Cardiac fibroblast (primary cell): ENCODE measurements at places on chromosomes 1 and 21.

- DNase-seq: peak; percentile 14
These were observed 2.3 kb upstream of the USH2A start for GRCh38 chr1:216425577-216425976.

- DNase-seq: no peak
These were observed 21.3 kb upstream of the S100A10 start for GRCh38 chr1:152014943-152015342.

DNA sequence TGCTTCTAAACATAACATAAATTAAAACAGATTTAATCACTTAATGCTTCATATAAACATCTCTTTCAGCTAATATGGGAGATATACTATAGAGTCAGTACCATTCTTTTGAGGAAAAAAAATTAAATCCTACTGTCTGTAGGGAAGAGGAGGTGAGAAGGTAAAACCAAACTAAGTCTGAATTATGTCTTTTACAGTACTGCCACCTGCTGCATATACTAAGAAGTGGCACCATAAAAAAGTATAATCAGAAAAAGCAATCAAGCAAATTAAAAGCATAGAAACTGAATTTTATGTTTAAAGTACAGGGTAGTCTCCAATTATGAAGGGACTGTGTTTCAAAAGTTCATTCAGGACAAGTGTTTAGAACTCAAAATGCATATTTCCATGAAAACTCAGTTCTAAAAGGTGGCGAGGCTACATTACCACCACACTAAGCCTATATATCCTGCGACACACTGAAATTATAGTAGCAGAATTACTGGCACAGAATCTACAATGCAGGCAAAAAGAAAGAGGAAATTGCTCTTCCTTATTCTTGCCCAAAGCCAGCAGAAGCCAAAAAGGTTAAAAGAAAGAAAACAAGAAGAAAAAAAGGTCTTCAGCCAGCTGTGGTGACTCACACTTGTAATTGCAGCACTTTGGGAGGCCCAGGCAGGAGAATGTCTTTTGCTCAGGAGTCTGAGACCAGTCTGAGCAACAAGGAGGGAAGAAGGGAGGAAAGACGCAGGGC lies 9.0 kb downstream of the NSL1 start:
- DNase-seq: peak; percentile 54

GRCh38 chr1:225766967-225767633 lies 10.5 kb upstream of the SRP9 start:
- DNase-seq: peak; percentile 91

GRCh38 chr1:38530957-38531356 lies 328.6 kb downstream of the RRAGC start:
- no peak for DNase-seq

- peak; percentile 61 for DNase-seq
These were observed 101.7 kb downstream of the RIPK4 start for GRCh38 chr21:41664881-41665765.

GRCh38 chr1:170267317-170267716 lies 121.6 kb downstream of the NTMT2 start:
- DNase-seq: peak; percentile 40

GRCh38 chr21:37528150-37528937 lies 161.8 kb downstream of the DYRK1A start:
- DNase-seq: no peak

DNA sequence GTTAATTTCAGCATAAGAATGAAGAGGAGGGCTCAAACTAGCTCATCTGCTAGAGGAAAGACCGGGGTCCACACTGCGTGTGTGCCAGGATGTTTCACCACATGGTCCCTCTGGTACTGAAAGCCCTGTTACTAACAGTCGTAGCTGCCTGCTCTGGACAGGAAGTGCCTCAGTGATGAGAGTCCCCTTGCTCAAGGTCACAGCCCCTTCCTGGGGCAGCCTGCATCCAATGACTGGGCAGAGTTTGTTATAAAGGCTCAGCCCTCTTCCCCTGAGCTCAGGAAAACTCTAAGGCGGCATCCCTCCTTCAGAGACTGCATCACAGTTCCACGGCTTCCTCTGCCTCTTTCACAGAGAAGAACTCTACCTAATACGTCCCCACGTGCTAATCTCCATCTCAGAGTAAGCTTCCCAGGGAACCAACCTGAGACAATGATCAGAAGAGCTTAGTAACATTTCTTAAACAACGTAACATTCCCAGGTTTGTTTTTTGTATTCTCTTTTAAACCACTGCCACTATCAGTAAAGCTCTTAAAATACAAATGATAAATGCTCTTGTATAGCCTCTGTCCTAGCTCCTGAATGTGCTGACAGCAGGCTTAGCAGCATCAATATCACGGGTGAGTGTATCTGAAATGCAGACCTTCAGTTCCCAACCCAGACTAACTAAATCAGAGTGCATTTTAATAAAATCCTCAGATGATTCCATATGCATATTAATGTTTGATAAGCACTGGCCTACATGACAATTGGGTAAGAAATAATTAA lies 38.0 kb upstream of the ATP1A1 start:
- peak; percentile 33 for DNase-seq

DNA sequence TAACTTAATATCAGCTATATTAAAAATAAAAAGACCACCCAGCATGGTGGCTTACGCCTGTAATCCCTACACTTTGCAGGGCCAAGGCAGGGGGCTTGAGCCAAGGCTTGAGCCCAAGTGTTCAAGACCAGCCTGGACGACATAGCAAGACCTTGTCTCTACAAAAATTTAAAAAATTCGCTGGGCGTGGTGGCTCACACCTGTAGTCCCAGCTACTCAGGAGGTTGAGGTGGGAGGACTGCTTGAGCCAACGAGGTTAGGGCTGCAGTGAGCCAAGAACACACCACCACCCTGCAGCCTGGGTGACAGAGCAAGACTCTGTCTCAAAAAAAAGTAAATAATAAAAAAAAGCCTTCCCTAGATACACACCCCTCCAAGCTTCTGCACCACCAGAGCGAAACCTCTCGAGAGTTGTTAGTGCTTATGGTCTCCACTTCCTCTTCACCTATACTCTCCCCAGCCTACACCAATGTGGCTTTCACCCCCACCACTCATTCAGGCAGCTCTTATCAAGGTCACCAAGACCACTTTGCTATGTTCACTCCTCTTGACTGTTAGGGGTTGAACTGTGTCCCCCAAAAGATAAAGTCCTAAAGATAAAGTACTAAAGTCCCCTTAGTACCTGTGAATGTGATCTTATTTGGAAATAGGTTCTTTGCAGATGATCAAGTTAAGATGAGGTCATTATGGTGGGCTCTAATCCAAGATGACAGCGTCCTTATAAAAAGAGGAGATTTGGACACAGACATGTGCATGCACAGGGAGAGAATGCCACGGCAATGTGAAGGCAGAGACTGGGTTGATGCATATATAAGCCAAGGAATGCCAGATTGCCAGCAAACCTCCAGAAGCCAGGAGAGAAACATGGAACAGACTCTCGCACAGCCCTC lies 6.8 kb upstream of the PPP1R15B start:
- peak; percentile 38 for DNase-seq

- peak; percentile 78 for DNase-seq
These were observed 90.0 kb downstream of the GLUL start for GRCh38 chr1:182301467-182302198.

DNA sequence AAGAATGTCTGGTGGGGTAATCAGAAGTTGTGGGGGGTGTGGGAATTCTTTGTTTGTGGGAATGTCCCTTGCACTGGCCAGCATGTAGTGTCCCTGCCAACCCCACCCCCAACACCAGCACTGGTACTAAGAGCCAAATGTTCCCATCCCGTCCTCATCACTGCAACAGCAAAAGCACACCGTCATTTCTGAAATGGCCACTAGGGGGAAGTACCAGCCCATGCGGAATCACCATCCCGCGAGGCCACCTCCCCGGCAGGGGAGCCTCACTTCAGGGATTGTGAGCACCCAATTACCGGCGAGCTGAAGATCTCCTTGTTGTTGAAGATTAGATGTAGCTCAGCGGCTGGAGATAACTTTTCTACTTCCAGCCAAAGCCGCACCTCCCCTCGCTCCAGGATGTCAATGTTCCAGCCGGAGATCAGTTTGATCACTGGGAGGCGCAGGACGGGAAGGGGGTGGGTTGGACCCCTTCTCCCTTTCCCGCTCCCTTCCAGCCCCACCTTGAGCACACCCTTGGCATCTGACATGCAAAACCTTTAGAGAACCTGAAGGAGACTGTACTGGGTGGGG lies 41.0 kb downstream of the MYOM3 start:
- DNase-seq: peak; percentile 82

- peak; percentile 90 for DNase-seq
These were observed 36.6 kb downstream of the CAPZB start for GRCh38 chr1:19448491-19449439.

DNA sequence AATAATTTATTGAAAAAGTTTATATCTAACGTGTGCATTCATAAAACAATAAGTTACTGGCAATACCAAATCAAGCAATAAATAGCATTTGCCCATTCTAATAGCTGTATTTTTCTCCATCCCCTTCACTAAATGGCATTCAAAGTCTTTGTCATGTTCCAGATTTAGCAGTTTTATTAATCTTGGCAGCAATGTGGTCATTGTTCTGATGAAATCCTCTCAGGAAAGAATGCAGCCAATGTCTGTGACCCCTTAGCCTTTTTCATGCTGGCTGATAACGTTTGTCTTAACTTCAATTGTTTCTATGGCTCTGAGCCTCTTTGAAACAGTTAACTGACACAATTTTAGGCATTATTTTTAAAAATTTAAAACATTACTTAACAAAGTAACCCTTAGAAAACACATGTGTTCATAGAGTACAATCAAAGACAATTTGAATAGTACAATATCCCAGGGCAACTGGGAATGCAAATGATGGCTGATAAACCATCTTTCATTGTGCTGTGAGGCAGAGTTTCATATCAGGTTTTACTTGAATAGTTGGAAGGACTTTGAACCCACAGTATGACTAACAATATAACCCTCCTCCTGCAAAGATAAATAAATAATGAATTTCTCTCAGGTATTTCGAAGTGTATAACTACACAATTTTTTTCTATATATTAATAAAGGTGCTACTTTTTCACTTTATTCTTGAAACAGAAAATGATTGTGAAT lies 217.5 kb downstream of the LRRIQ3 start:
- DNase-seq: peak; percentile 1

DNA sequence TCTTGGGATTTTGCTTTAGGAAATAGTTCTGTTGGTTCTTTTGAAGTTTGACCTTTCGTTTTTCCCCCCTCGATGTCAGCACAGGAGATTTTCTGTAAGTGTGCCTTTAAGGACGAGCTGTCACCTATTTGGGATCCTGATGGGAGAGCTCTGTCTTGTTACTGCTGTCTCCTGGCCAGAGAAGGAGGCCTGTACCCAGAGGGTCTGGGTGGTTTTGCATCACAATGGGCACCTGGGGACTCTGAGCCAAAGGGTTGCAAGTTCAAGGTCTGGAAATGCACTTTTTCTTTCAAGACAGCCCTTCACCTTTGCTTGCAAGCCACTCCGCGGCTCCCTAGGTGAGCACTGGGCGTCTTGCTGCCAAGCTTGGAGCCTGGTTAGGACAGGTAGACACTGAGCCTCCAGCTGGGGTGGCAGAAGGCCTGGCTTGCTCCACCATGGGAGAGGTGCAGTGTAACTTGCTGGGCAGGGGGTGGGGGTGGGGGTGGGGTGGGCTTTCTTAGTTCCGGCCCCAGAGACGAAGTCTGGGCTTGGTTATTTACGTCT lies 2.9 kb downstream of the AJAP1 start:
- no peak for DNase-seq

- no peak for DNase-seq
These were observed 360.6 kb upstream of the USP24 start for GRCh38 chr1:55575571-55576279.

- peak; percentile 91 for DNase-seq
These were observed 20.1 kb downstream of the UBE2U start for GRCh38 chr1:64223329-64224151.

DNA sequence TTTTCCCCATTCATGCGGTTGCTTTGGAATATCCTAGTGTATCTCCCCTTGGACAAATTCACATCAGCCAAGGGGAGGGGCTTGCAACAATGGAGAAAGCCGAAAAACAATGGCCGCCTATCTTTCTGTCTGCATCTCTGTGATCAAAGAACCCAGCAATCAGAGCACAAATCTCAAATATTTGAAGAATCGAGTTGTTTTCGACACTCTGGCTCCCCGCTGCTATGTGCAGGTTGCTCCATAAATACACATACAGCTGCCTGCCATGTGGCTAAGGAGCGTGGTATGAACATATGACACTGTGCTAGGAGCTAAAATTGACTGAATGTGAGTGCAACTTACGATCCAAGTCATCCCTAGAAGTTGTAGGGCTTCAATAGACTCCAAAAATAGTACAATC lies 8.5 kb downstream of the CFHR4 start:
- no peak for DNase-seq

GRCh38 chr1:156379420-156380165 lies 10.6 kb downstream of the RHBG start:
- DNase-seq: peak; percentile 15

- DNase-seq: no peak
These were observed 191.2 kb upstream of the SGIP1 start for GRCh38 chr1:66342707-66343106.

DNA sequence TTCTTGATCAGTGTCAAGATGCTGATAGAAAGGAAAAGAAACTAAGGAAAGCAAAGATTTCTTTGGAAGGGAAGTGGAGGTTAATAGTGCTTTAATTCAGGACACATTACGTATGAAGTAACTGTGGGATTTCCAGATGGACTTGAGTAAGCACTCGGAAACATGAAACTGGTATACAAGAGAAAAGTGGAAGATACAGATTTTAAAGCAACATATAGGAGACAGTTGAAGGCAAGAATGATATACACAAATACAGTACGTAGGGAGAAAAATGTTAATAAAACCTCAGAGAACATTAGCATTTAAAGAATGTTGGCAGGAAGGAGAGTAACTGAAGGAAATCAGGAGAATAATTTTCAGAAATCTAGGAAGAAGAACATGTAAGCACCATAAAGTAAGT lies 730.9 kb upstream of the ADGRL2 start:
- no peak for DNase-seq

- DNase-seq: no peak
These were observed 120.6 kb upstream of the IFFO2 start for GRCh38 chr1:19076841-19077616.

DNA sequence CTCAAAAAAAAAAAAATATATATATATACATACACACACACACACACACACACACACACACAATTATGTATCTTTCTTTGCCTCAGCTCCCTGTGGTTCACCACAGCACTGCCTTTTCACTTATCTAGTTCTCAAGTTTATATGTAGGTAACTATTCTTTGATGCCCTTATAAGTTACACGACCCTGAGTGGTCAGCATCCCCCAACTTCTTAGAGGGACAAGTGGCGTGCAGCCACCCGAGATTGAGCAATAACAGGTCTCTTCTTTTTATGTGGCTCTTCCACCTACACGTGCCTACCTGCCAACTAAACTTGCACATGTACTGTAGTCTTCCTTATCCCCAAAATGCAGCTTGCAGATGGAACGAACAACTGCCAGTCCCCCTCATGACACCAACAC lies 120.8 kb downstream of the GABPA start:
- no peak for DNase-seq

DNA sequence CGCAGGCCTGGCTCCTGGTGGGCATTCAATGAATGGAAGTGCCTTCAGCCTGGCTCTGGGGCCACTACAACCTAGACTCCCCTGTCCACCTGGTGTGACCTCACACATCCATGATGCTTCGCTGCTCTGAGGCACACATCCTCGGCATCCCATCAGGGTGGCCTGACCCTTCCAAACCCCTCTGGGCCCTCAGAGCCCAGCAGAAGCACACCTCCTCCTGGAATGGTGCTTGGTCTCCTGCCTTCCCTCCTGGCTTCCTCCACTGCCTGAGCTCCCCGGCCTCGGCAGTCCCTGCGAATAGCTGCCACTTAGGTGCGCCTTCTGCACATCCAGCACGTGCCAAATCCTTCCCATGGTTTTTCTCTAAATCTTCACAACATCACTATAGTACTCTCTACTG lies 133.8 kb downstream of the GLIS1 start:
- no peak for DNase-seq
